MG63 (cell line): ENCODE measurements at places on chromosomes 11 and 22. TPM values are rescaled to one million over a fixed set of nuclear protein-coding genes. Genes with fewer than 3 reads are reported as not detected.

The OR51B2 gene
- total RNA-seq = not detected in 2 replicates

The OR10D3 gene
- not detected in 2 replicates for total RNA-seq

The GTSE1 gene
- total RNA-seq = 25.3 and 25.4 TPM in 2 replicates

The GLB1L2 gene
- 11.6 and 15.0 TPM in 2 replicates for total RNA-seq

The RNF141 gene
- 14.7 and 19.2 TPM in 2 replicates for total RNA-seq

The IL17REL gene
- total RNA-seq = not detected in 2 replicates

The CACNA1I gene
- total RNA-seq = not detected in 2 replicates

The TYR gene
- not detected in 2 replicates for total RNA-seq

The LUZP2 gene
- 0.39 and 1.5 TPM in 2 replicates for total RNA-seq

The C11orf86 gene
- 0.59 TPM in 1 of 2 replicates, not detected in the other for total RNA-seq

The CRYBB3 gene
- 5.1 TPM in 1 of 2 replicates, not detected in the other for total RNA-seq
